Ecto neural progenitor cell (in vitro differentiated cells): ENCODE measurements at places on chromosomes 13 and 19.

DNA sequence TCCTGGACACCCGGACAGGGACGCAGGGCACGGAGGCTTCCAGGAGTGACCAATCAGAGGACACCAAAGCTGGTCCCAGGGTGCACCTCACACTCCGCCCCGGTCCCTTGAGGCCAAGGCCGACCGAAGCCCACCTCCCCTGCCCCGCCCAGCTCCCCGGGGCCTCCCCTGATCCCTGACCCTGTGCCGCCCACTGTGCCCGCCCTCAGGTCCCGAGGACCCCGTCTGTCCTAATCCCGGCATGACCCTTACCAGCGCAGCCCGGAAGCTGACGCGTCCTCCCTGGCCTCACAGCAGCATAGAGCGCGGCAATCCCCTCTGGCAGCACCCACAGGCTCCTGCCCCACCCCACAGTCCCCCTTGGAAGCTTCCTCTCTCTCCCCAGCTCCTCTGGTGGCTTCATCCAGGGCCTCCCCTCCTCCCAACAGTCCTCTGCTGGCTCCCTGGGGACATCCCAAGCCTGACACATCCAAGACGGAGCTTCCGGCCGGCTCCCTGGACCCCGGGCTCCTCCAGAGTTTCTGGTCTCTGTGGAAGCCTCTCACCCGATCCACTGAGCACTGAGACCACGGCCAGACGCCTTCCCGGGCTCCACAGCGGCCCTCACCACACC lies 7.4 kb upstream of the CDC34 start:
- DNase-seq = no peak

DNA sequence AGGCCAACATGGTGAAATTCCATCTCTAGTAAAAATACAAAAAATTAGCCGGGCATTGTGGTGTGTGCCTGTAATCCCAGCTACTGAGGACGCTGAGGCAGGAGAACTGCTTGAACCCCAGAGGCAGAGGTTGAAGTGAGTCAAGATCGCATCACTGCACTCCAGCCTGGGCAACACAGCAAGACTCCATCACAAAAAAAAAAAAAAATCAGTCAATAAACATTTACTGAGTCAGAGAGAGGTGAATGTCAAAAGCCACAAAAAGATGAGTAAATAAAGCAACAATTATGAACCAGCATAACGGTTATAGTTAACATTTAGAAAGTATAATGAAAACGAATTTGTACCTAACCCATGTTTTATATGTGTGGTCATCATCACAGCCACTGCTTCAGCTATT lies 23.1 kb downstream of the PSPC1 start:
- no peak for DNase-seq

GRCh38 chr19:49775742-49776370 lies 9.1 kb downstream of the AP2A1 start:
- DNase-seq = no peak

DNA sequence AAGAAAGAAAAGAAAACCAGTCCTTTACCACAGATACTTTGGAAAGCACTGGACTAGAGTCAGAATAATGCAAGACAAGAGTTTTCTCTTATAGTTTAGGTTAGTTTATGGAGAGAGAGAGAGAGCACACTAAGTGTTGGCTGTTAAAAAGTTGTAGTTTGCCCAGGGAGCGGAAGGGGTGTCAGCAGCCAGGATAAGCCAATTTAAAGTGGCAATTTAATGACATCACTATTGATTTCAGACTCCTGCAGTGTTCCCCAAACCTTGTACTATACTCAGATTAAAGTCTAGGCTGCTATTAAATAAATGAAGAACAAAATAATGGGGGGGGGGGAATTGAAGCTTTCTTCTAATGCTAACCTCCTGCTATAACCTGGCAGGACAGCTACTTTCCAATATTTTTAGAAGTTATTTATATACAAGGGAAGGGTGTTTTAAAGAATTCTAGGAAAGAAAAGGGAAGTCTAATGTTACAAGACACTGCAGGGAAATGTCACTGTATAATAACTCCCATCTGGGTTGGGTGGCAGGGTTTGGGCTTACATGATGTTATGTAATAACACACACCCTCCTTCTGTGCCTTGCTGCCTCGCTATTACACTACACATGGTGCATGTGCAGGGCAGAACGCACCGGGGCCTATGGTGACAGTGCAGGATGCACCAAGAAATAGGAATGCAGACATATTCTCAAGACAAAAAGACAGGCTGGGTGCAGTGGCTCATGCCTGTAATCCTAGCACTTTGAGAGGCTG lies 19.9 kb downstream of the TPT1 start:
- DNase-seq = no peak

DNA sequence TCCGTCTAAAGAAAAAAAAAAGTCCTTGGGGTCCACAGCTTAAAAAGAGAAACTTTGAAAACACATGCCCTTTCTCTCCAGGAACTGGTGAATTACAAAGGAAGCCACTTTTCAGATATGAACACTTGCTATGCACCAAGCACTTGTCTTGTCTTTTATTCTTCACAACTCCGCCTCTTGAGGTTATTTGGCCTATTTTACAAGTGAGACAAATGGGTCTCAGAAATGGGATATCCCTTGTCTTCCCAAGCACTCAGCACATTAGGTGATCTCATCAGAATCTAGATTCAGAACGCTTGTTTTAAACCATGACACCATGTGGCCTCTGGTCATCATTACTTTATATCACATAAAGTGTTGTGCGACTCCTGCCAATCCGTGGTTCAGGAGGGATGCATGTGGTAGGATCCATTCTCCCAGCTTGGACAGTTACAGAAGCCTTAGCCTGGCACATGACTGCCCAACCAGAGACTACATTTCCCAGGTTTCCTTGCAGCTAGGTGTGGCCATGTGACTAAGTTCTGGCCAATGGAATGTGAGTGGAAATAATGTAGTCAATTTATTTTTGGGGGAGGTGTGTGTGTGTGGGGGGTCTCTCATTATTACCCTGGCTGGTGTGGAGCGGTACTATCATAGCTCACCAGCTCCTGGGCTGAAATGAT lies 13.9 kb downstream of the TSKS start:
- DNase-seq = no peak

- no peak for DNase-seq
These were observed 36.5 kb upstream of the CLDN10 start for GRCh38 chr13:95516021-95516420.

DNA sequence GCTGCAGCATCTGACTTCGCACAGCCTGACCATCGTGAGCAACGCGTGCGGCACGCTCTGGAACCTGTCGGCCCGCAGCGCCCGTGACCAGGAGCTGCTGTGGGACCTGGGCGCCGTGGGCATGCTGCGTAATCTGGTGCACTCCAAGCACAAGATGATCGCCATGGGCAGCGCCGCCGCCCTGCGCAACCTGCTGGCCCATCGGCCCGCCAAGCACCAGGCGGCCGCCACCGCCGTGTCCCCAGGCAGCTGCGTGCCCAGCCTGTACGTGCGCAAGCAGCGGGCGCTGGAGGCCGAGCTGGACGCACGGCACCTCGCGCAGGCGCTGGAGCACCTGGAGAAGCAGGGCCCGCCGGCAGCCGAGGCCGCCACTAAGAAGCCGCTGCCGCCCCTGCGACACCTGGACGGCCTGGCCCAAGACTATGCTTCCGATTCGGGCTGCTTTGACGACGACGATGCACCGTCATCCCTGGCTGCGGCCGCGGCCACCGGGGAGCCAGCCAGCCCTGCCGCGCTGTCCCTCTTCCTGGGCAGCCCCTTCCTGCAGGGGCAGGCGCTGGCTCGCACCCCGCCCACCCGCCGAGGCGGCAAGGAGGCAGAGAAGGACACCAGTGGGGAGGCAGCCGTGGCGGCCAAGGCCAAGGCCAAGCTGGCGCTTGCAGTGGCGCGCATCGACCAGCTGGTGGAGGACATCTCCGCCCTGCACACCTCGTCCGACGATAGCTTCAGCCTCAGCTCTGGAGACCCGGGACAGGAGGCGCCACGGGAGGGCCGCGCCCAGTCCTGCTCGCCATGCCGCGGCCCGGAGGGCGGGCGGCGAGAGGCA lies 13.6 kb downstream of the C19orf25 start:
- DNase-seq = peak; percentile 68

DNA sequence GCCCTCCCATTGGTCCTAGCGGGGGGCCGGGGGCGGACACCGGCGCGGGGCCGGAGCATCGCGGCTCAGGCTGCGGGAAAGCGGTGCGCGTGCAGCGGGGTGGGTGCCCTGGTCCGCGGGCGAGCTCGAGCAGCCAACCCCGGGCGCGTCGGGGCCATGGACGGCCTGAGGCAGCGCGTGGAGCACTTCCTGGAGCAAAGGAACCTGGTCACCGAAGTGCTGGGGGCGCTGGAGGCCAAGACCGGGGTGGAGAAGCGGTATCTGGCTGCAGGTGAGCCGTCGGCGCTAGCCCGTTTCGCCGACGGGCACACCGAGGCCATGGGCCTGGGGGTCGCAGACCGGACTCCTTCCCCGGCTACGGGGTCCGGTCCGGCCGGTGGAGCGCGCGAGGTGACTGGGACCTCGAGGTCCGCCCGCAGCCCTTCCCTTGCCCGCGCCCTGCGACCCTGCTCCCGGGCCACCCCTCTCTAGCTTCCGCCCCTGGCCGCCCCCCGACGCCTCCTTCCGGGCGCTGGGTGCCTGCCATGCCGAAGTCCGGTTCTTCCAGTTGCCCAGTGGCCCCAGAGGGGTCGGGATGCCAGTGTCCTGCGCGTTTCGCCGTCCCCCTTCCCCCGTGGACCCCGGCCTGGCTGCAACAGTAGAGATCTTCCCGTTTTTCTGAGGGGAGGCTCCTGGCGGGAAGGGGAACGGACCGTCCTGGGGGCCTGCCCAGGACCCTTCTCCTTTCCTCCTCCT lies at the start of gene REEP6:
REEP6 (plus strand) TSS at position 68 of the 735 bp plus-strand sequence; CDS start at position 157, 89 bp downstream.
- DNase-seq = no peak
